ENCODE measurements at places on chromosomes 12 and 14.

- DNase-seq, result no peak
Measured at GRCh38 chr14:98877065-98877464, 394.9 kb downstream of the BCL11B start.

GRCh38 chr14:100439781-100440180 is 116.6 kb downstream of the SLC25A47 start:
- DNase-seq, result no peak

DNA sequence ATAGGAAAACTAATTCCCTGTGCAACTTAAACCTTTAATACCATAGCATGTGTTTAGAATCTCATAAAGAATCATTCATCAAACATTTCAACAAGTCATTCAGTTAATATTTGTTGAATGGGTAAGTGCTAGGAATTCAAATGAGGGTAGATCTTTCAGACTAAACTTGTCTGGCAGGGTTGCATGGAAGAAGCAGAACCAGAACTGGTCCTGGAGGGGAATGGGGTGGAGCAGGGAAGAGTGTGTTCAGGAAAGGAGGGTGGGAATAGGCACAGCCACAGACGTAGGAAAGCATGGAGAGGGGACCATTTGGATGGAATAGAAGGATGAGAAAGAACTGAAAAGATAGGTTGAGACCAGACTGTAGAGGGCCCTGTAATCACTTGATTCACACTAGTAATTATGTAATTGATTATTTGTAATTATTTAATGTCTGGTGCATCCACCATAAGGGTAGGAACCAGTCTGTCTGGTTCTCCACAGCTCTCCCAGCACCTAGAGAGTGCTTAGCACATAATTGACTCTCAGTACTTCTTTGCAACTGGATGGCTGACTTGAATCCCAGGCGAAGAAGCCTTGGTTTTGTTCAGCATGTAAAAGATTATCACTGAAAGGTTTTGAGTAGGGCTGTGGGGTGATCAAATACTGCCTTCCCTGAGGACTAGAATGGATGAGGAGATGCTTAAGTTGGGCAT is 3.0 kb upstream of the MAP3K9 start:
- no peak for DNase-seq

DNA sequence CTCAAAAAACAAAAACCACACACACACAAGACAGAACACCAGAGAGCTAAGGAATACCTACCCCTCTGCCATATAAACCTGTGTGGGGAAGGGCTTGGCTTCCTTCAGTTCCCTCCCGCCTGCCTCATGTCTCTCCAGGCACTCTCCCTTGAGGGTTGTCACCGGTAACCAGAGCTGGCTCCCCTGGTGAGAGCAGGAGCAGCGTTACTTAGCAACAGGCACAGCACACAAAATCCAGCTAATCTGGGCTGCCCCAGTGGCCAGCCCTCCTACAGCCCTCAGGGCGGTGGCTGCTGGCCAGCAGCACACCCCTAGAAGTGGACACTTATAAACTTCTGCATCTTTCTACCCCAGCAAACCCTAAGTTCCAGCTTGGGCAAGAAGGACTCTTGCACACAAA is 21.6 kb upstream of the NR4A1 start:
- peak; percentile 98 for DNase-seq

DNA sequence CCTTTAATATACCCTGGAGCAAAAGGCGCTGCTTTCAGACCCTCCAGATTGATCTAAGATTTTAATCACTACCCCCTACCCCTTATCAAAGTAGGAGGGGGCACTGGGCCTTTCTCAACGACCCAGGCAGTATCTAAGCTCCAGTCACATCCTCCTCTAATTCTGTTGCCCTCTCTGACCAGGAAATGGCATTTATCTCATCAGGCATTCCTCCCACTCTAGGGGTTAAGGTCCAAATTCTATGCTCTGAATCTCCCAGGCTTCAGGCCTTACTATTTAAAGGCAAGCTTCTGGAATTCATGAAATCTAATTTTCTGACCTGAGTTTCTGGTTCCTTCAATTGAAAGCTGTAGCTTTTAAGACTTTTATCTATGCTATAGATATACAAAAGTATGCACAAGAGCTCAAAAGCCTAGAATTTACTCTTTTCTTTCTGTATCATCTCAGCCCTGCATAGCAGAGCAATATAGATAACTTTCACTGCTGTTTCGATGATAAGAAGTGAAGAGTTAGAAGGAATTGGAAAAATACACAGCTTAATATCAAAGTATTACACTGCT is 622.9 kb downstream of the RPS29 start:
- DNase-seq, result no peak

DNA sequence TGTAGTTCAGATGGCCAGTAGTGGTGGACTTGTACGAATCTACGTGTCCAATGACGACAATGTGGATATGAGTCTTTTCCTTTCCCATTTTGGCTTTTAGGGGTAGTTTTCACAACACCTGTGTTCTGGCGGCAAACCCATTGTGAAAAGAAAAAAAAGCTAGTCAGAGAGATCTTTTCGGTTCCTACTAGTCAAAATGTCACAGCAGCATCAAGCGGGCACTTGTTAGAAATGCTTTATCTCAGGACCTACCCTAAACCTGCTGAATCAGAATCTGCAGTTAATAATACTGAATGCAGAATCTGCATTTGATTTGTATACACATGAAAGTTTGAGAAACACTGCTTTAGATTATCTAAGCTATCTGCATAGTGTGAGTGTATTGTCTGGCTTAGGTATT is 18.3 kb downstream of the AEBP2 start:
- DNase-seq, result no peak

DNA sequence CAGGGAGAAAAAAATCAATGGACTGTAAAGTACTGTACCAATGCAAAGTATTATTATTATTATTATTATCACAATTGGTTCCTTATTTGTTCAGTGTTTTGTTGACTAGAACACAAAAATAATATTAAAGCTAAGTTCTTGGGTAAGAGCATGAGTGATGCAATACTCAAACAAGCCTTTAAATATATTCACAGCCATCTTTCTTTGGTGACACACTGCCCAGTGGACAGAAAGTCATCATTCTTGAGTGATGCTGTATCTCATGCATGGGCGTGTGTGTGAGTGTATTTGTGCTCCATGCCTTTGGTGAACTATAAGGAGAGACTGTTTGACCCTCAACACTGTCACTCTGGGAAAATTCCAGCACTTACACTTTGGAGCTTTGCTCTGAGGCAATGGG is 93.6 kb downstream of the KCNK10 start:
- DNase-seq, result no peak

DNA sequence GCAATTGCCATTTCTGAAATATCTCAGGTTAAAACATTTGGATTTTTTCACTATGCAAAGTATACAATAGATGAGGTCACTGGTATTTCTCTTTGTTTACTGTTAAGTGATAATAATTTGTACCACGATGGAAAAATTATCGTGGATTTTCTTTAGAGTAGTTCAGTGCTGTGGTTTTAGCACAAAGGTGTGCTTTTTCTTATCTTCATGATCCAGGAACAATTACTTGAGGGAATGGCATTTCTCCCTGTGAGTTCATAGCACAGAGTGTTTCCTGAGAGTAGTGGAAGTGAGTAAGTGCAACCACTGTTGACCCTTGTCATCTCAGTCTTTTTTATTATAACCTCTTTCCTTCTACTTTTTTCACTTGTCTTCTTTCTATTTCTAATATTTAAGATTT is 86.8 kb downstream of the FGD4 start:
- no peak for DNase-seq

GRCh38 chr12:92439420-92439805 is 263.4 kb upstream of the PLEKHG7 start:
- peak; percentile 11 for DNase-seq

DNA sequence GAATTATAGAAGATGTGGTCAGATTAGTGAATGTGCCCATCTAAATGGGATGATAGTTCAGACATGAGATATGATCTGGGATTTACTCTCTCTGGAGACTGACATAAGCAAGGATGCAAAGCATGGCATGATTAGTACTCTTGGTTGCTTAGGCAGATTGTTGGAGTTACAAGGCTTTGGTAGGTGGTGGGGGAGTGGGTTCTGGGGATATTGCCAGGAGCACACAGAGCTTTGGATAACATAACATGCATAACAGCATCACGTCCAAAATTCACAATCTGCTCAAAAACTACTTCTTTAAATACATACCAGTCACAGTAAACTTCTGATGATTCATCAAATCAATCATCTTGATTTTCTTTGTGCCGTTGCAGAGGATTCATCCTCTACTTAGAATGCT is 287.4 kb downstream of the ACSS3 start:
- no peak for DNase-seq

- no peak for DNase-seq
Measured at GRCh38 chr12:29508949-29509348, 11.5 kb upstream of the OVCH1 start.
